ENCODE measurements at places on chromosomes 6 and 20. TPM values are rescaled to one million over a fixed set of nuclear protein-coding genes. Genes with fewer than 3 reads are reported as not detected.

The AKAP12 gene
- total RNA-seq: 3.8 TPM

The LY6G6C gene
- not detected for total RNA-seq

The OR2H1 gene
- total RNA-seq: not detected

The MTFR2 gene
- 25.2 TPM for total RNA-seq

The SPEF1 gene
- not detected for total RNA-seq

The CRIP3 gene
- total RNA-seq: 2.9 TPM

The HSPA12B gene
- not detected for total RNA-seq

The ZBTB46 gene
- total RNA-seq: 4.6 TPM

The TINAG gene
- not detected for total RNA-seq

The EYA2 gene
- not detected for total RNA-seq

The RIMS1 gene
- total RNA-seq: not detected

The PGC gene
- not detected for total RNA-seq

DNA sequence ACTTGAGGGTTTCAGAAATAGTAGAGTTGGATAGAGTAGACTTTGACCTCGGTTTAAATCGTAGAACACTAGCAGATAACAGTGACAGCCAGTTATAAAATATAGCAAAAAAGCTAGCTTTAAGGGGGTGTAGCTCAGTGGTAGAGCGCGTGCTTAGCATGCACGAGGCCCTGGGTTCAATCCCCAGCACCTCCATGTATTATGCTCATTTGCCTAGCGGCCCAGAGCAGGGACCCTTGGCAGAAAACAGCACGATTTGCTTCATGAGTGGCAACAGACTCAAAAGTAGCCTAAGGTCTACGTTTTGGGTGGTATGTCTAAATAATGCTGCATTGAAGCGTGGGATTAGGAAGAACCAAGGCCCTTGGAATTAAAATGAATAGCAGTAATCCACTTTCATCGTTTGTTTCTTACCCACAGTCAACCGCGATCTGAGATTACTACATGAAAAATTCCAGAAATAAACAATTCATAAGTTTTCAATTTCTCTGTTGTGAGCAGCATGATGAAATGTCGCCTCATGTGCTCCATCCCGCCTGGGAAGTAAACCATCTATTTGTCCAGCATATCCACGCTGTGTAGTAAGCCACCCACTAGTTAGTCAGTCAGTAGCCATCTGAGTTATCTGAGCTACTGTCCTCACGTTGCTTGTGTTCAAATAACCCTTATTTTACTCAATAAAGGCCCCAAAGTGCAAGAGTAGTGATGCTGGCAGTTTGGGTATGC, 184.9 kb downstream of the GPX5 start:
- peaks cover 10% of the 10 kb centered on the region for H3K36me3 ChIP-seq
- H3K4me3 ChIP-seq: no peak overlapping the region
- peaks cover 8% of the 10 kb centered on the region for H3K4me1 ChIP-seq
- peak; percentile 33 for DNase-seq
- H3K27me3 ChIP-seq: peaks cover 55% of the 10 kb centered on the region
- H3K27ac ChIP-seq: no peak overlapping the region

DNA sequence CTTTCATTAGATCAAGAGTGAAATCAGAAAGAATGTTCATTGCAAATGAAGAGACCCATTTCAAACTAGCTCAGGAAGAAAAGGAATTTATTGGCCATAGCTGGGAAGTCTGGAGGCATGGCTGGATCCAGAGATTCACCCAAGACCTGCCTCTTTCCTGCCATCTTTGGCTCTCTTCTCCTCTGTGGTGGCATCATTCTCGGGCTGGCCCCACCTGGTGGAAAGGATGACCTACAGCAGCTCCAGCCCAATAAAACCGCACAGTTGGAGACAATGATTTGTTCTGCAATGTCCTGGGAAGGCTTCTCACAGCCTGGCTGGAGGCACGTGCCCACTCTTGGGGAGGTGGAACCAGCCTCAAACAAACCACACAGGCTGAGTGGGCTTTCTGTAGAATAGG, 18.1 kb upstream of the FERMT1 start:
- H3K4me3 ChIP-seq: no peak overlapping the region
- H3K4me1 ChIP-seq: no peaks in the 10 kb centered on the region
- peaks cover 5% of the 10 kb centered on the region for H3K27me3 ChIP-seq
- H3K36me3 ChIP-seq: no peaks in the 10 kb centered on the region
- no peak overlapping the region for H3K27ac ChIP-seq
- no peak for DNase-seq

GRCh38 chr6:159980474-159980873, 11.6 kb downstream of the IGF2R start:
- H3K4me1 ChIP-seq: peaks cover 94% of the 10 kb centered on the region
- peaks cover 3% of the 10 kb centered on the region for H3K36me3 ChIP-seq
- H3K27ac ChIP-seq: peak overlapping the region; percentile 98
- H3K4me3 ChIP-seq: no peak overlapping the region

- no peak overlapping the region for H3K4me3 ChIP-seq
Measured at GRCh38 chr6:54515013-54515412, 206.8 kb downstream of the TINAG start.

DNA sequence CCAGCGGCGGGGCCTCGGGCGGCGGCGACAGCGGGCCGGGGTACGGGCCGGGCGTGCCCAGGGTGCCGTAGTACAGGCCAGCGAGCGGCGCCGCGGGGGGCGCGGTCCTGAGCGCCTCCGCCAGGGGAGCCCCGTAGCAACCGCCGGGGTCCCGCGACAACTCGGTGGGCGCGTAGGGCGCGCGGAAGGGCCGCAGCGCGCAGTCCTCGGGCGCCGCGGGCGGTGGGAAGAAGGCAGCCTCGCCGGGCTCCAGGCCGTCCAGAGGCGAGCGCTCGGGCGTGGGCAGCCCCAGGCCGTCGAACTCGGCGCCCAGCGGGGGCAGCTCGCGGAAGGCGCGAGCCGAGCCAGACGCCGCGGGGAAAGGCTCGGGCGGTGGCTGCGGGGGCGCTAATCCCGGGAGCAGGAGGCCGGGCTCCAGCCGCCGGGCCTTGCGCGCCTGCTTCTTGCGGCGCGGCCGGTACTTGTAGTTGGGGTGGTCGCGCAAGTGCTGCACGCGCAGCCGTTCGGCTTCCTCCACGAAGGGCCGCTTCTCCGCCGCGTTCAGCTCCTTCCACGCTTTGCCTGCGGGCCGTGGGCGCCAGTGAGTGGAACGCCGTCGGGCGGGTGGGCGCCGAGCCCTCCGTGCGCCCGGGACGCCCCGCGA, 916 bp downstream of the SOX18 start:
- H3K4me1 ChIP-seq: peaks cover 2% of the 10 kb centered on the region
- DNase-seq: no peak
- no peaks in the 10 kb centered on the region for H3K36me3 ChIP-seq
- H3K4me3 ChIP-seq: no peak overlapping the region
- H3K27me3 ChIP-seq: peaks cover 48% of the 10 kb centered on the region
- no peak overlapping the region for H3K27ac ChIP-seq

DNA sequence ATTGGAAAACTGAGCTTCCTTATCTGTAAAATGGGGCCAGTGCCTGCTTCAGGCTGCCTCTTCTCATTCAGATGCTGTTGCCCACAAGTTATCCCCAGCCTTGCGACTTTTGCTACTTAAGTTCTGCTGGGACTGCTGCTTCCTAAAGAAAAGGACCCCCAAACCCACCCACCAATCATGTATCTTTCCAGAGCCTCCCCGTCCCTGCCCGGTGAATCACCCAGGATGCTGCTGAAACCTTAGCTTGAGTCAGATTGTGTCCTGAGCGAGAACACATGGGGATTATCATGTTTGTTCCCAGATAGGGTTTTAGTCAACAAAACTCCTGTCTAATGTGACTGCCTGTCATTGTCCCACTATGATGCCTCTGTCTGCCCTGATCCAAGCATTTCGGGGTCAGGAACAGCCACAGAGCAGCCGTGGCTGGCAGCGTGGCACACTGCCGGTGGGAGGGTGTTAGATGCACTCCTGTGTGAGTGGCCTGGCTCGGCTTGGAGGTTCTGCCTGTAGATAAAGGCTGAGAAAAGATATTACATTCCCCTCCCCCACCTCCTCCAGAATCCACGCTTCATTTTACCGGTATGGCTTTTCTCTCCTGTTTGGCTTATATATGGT, 79.9 kb downstream of the TOX2 start:
- no peaks in the 10 kb centered on the region for H3K4me1 ChIP-seq
- H3K27ac ChIP-seq: no peak overlapping the region
- H3K27me3 ChIP-seq: no peaks in the 10 kb centered on the region
- peaks cover 2% of the 10 kb centered on the region for H3K36me3 ChIP-seq
- H3K4me3 ChIP-seq: no peak overlapping the region

DNA sequence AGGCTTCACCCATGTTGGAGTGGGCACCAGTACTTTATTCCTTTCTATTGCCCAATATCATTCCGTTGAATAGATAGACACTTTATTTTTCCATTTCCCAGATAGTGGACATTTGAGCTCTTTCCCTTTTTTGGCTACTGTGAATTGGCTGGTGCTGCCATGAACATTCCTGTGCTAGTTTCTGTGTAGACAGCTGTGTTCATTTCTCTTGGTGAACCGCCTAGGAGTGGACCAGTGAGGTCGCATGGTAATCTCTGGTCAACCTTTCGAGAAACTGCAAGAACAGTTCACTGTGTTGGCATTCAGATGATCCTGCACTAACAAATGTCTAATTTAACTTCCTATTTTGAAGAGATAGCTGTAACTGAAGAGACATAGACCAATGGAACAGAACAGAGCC, 58.6 kb downstream of the RAMACL start:
- H3K36me3 ChIP-seq: peaks cover 8% of the 10 kb centered on the region
- H3K27me3 ChIP-seq: no peaks in the 10 kb centered on the region
- no peak for DNase-seq

DNA sequence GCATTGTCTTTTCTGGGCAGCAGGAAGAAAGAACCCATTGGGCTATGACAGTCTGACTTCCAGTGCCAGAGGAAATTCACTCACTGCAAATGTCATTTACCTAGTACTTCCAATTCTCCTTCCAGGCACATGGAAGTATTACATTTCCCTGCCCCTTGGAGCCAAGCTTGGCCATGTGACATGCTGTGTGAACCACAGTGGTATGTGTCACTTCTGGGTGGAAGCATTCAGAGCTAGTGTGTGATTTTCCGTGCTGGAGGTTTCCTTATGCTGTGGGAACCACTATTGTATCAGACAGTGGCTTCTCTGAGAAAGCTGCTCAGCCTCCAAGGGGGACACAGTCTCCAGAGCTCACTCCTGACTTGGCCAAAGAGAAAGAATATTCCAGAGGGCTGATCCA, 387.6 kb downstream of the CDC5L start:
- H3K27ac ChIP-seq: no peak overlapping the region
- H3K27me3 ChIP-seq: no peaks in the 10 kb centered on the region
- no peak overlapping the region for H3K4me3 ChIP-seq
- DNase-seq: no peak
- H3K36me3 ChIP-seq: no peaks in the 10 kb centered on the region
- peaks cover 5% of the 10 kb centered on the region for H3K4me1 ChIP-seq

GRCh38 chr6:100096936-100097335, 102.9 kb upstream of the MCHR2 start:
- no peak overlapping the region for H3K4me3 ChIP-seq
- DNase-seq: no peak
- H3K4me1 ChIP-seq: no peaks in the 10 kb centered on the region
- no peaks in the 10 kb centered on the region for H3K36me3 ChIP-seq
- peaks cover 10% of the 10 kb centered on the region for H3K27me3 ChIP-seq
- no peak overlapping the region for H3K27ac ChIP-seq

DNA sequence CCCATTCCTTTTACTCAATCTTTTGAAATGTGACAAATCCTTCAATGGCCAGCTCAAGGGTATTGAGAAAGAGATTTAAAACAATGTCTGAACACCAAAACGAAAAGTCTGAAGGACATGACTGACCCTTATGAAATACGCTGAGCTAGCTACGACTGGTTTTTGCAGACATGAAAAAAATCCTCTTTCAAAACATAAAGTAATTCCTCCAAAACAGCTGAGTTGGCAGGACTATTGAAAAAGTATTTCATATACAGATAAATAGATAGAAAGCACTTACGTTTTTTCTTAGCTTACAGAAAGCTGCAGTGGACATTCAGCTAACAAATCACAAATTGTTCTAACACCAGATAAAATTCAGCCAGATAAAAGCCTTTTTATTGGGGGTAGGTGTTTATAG, 702.7 kb upstream of the AGPAT4 start:
- no peak for DNase-seq
- H3K4me1 ChIP-seq: no peaks in the 10 kb centered on the region
- H3K36me3 ChIP-seq: peaks cover 4% of the 10 kb centered on the region
- no peaks in the 10 kb centered on the region for H3K27me3 ChIP-seq
- no peak overlapping the region for H3K27ac ChIP-seq

DNA sequence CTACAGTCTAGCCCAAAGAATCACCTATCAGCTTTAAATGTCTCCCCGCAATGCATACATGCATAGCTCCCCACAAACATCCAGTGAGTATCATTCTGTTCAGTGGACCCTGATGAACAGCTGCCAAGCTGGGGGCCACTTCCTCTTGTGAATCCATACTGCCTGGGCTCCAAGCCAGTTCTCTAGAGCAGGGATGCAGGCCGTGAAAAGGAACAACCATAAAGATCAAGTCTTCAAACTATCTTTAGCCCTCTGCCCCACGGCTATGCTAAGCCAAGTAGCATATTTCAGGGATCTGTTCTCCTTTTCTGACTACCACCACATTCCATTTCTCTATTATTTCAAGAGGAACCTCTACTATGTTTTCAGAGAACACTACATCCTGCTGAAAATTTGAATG, 191.7 kb upstream of the BTBD3 start:
- no peaks in the 10 kb centered on the region for H3K27me3 ChIP-seq
- H3K27ac ChIP-seq: no peak overlapping the region
- H3K4me3 ChIP-seq: no peak overlapping the region
- no peak for DNase-seq
